ENCODE measurements at places on chromosomes 12 and 14.

DNA sequence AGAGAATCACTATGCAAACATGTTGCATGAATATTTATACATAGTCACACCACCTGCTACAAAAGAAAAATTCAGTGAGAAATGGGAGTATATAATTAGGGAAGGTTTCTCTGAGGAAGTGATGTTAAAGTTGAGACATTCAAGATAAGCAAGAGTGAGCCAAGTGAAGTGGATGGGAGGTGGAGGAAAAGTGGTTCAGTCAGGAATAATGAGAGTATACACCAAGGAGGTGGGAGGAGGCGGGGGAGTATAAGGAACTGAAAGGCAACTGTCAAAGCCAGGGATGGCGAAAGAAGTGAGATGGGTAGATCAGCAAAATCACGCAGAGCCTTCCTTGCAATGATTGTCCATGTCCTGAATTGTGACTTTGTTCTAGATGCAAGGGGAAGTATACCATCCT, 33.7 kb downstream of the PRKD1 start:
- no peak for DNase-seq

DNA sequence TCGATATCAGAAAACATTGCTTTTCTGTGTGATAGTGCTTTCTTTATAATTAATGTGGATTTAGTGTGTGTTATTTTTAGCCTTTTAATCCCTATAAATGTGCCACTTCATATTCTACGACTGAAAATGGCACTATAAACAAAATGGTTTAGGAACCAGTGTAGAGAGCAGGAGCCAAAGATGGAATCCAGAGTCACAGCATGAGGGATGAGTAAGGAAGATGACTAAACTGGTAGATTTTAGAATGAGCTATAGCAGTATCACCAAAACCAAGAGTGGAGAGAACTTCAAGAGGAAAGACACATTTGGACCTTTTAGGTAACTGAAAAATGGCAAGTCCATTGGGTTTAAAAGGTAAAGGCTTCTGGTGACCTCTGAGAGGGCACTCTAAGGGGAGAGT, 887.2 kb downstream of the NRXN3 start:
- DNase-seq, result no peak

GRCh38 chr14:69077841-69078240, 75.1 kb downstream of the DCAF5 start:
- no peak for DNase-seq

DNA sequence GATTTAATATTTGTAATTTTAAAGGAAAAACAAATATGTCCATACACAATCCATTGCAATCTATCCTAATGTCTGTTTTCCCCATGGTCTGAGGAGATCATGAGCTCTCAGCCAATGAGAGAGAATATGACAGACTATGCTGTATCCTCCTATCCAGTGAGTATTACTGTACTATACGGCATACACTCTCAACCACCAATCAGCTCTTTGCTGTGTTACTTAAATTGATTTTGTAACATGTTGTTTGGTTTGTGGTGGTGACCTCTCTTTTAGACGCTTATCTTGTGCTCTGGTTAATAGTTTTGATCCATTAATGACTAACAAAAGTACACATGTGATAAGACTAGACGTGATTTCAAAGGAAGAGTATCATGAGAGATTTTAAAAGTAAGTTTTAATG, 231.5 kb upstream of the FOXN3 start:
- DNase-seq, result no peak

DNA sequence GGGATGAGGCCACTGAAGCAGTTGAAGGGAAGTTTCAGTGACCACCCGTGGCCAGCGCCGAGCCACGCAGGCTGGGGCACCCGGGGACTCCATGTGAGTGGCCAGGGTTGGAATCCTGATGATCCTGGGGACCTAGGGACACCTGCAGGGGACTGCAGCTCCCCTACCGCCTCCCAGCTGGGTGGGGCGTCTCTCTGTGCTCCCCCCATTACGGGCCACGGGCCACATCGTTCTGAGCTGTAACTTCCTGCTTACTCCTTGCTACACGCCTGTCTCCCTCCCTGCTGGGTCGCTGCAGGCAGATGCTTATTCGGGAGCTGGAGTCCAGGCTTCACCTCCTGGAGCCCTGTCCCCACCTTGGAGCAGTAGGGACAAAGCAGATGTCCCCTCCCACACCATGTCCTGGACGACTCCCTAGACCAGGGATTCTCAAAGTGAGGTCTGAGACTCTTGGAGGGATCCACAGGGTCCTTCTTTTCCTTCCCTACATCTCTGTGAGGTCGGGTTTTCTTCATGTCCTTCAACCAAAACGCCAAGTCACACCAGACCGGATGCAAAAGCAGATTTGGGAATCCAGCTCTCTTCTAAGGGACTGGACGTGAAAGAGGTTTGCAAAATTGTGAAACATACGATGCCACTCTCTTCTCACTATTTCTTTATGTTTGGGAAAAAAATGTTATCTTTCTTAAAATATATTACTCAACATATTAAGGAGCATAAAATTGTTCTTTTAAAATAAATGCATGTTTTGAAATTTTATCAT, 85.9 kb upstream of the NCOR2 start:
- no peak for DNase-seq

DNA sequence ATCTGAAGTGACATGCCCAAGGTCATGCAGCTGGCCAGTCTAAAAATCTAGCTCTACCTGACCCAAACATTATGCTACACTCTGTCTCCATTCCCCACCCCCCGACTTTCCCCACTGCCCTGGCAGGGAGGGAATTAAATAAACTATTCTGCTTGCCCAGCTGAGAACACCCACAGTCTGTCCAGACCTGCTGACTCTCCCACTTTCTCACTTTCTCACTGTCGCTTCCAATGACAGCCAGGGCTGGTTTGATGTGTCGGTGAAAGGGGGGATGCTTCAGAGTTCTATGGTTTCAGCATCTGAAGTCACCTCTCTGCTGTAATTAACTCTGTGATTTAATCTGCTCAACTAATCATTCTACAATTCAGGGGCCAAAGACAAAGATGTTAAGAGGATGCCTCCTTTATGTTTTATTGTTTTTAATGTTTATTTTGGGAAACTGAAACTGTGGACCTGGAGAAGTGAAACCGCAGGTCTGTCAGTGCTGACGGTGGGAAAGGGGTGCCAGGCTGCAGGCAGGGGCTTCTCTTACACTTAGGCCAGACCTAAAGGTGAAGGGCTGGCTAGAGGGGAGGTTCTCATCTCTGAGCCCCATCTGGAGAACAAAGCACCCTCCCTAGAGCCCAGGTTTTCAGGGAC, 8.1 kb upstream of the MSI1 start:
- no peak for DNase-seq

- no peak for DNase-seq
Observed at GRCh38 chr12:98002887-98003493, 512.4 kb upstream of the TMPO start.

DNA sequence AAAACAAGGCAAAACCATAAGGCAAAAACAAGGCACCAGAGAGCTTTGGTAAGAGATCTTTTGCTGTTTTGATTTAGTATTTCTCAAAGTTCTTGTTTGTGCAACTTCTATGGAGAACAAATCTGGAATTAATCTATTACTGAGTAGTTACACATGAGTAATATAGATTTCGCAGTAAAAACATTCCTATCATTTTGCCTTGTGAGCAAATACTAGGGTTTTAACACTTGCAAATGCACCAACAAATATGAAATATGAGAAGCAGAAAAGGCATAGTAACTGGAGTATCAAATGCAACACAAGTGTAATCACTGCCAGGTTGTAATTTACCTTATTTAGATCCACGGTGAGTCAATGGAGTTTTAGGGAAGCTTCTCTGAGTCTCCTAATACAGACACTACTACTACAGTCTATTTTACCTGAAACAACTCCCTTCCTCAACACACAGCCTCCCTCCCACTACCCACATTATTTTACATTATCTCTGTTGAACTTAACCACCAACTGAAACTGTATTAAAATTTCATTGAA, 324.1 kb downstream of the FLRT2 start:
- DNase-seq, result no peak

GRCh38 chr12:96452261-96452922, 37.0 kb upstream of the CFAP54 start:
- no peak for DNase-seq

DNA sequence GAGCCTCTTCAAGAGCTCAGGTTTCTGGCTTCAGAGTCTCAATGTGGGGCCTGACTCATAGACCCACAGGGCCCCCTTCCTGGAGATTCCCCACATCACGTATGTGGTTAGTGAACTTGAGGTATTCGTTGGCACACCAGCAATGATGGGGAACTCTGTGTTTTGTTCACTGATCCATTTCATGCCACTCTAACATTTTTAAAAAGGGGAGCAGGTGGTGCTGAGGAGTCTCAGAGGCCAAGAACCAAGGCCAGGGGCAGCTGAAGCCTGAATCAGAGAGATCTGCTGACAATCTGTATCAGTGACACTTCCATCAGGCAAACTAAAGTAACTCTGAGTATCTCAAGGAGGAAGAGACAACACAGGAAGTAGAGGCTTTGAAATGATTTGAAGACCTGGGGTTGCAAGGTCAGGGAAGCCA, 323.4 kb downstream of the VRK1 start:
- DNase-seq, result peak; percentile 61

DNA sequence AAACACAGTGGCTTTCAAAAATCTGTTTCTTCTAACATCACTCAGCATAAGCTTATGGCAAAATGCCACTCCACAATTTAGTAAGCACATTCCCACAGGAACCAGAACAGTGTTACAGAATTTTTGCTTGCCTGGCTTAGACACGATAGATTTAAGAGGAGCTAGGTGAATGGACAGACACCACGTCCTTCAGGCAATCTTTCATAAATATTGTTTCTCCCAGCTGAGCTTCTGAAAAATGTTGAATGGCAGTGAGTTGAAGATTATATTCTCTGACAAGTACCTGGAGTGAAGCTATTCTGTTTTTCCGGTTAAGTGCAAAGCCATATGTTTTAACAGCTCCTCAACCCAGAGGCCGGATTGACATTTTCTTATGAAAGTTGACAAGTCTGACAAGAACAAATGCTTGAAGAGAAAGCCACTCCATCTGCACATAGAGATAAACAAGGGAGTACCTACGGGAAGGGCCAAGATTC, 102.0 kb downstream of the FSCB start:
- DNase-seq, result no peak

DNA sequence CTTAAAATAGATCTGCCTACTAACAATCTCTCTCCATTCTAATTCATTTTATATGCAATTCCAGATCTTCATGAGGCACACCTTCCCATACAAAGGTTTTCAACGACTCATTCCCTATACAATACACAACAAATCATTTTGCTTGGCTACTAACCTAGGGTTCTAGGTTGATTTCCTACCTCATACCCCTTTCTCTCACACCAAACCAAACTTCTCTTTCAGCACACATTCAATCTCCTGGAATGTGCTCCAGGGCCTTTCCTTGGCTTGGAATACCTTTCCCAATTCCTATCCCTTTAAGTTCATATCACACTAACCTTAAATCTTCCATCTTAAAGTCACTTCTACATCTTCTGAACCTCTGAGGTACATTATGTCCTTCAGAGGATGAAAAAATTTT, 38.7 kb upstream of the MTERF2 start:
- no peak for DNase-seq

GRCh38 chr12:127381043-127381668, 885.8 kb upstream of the TMEM132C start:
- peak; percentile 7 for DNase-seq

- peak; percentile 21 for DNase-seq
Observed at GRCh38 chr14:67411820-67412421, at the start of gene PLEK2. PLEK2 (minus strand) TSS chr14:67412165; CDS start chr14:67412059, 106 bp downstream.

DNA sequence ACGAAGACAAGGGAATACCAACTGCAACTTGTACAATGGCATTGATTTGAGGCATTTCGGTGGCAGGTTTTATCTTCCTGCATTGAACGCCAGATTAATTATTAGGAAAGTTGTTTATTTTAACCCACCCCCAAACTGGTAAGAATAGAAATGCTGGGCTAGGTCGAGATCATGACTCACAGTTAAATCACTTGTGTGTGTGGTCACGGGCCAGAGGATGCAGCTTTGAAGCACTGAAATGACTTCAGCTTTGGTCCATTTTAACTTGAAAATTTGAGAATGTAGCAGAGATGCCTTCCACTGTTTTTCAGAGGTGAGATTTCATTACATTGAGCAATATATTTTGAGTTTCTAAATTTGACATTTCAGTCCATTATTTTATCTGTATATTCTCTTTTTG, 23.6 kb upstream of the KCNH3 start:
- DNase-seq, result no peak

DNA sequence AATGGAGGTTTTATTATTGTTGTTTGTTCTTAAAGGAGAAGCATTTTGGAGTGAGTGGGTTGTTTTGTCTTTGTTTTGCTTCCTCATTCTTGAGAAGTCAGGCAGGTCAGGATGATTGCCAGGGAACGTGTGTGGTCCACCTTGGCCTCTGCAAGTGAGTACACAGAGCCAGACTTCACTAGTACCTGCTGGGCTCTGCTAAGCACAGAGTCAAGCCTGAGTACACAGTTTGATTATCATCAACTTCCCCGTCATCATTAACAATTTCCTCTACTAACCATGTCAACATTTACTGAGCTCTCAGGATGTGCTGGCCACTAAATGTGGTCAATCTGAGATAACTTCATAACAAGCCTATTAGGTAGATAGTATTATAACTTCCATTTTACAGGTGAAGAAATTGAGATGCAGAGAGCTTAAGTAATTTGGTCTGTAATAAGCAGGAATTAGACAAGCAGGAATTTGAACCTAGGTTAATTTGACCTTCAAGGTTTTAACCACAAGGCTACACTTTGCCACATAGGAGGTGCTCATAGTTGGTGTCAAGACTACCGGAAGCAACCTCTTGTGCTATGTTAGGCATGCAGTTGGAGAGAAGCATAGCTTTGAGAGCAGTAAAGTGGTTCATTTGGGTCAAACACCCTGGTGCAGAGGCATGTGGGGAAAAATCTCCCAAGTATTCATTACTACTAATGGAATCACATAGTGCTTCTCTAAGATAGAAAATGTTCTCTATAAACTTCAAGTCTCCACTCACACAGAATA, 178.3 kb downstream of the NUAK1 start:
- no peak for DNase-seq

Measured in naive thymus-derived CD8-positive, alpha-beta T cell (primary cell).